Aorta (tissue), 5 donors: ENCODE measurements at places on chromosomes 12 and 14.

DNA sequence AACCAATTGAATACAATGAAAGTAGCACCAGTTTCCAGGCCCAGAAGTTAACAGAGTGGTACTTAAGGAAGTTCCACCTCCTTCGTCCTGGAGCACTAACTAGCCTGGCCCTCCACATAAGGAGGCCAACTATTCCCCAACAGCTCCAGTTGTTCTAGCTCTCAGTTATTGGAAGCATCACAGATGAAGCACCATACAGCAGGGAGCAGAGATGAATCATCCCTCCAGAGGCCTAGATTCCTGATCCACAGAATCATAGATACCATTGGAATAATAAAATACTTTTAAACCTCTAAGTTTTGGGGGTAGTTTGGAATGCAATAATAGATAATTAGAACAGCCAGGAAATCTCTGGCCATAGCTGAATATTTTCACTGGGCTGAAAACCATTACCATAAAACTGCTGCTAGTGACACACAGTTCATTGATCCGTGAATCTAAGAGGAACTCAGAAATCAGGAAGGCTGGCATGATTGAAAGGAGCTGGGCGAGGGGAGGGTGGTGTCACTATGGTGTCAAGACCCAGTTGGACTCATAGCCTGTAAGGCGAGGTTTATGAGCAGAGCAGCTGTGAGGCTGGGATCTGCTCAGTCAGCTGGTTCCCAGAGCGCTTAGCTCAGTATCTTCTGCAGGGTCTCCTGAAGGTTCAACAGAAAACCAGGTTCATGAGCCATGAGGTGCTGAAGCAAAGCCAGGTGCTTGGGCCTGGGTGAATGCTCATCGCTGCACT is 371.4 kb upstream of the TMTC1 start:
- no peak for DNase-seq

DNA sequence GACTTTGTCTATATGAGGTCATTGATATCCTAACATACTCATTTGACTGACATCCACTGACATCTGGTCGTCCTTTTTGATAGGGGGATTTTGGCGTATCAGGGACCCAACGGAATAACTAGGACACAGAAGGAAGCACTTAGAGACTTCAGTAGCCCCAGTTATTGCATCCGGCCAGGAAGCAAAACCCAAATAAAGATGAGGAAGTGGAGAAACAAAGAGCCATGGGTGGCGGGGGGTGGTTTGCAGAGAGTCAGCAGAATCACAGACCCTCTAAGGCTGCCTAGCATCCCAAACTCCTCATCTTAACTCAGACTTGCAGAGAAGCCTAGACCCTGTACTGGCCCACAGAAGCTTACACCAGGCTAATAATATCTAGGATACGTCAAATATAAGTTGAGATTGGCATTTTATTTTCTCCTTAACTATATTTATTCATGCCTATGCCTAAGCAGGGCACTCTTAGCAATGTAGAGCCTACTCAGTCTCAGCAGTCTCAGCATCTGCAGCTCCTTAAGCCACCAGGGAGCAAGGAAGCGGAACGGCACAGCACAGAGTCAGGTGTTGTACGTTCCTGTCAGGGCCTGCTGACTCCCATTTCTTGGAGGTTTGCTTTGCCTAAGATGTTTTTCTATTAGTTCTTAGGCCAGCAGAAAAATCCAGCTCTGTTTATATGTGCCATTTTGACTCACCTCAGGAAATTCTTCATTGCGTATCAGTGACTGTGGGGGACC is 45.1 kb downstream of the KCNA1 start:
- no peak for DNase-seq

DNA sequence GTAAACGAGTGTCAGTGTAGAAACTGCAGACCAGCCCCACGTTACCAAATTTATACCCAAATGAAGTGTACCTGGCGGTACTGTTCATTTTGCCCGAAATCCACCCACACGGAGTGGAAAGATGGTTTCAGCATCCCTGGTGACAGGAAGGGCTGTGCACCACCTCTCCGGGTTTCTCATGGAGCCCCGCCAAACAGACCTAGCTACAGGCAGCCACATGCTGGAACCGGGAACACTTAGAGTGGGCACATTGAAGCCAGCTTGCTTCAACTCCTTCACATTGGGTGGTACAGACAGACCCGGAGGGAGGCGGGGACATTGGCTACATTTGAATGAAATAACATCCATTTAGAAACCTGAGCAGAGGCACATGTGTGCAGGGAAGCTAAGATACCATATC is 84.4 kb downstream of the PPP2R5C start:
- no peak for DNase-seq

DNA sequence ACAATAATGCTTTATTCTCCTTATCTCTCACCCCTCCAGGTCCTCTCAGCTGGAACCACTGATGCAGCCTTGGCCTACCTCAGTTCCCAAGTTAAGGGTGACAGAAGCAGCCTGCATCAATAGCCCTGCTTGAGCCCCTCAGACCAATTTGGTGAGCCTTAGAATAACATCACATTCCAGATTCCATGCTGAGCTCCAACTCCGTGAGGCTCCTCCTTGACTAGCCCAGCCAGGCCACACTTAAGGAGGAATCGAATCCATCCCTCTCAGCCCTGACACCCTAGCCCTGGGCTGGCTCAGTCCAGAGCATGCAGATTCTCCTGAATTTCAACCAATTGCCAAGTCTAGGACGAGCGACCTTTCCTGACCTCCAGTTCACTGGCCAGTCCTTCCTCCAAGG is 91.1 kb downstream of the ARMH4 start:
- DNase-seq: no peak

- no peak for DNase-seq
Observed at GRCh38 chr14:101625336-101626097, 64.2 kb downstream of the DIO3 start.

DNA sequence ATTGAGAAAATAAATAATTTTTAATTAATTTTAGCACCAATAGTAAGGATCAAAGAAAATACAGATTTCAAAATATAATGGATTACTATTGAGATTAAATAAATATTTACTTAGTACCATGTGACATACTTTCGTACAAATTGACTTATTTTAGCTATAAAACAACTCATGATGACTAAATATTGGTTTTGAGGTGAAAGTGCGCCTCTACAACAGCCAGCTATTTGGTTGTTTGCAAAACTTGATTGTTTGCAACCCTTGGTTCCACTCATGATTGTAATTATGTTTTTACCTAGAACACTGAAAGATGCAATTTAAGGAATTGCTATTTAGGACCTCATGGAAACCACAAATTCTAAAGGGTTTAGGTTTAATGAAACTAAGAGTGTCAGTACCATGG is 51.9 kb upstream of the PPM1H start:
- no peak for DNase-seq

DNA sequence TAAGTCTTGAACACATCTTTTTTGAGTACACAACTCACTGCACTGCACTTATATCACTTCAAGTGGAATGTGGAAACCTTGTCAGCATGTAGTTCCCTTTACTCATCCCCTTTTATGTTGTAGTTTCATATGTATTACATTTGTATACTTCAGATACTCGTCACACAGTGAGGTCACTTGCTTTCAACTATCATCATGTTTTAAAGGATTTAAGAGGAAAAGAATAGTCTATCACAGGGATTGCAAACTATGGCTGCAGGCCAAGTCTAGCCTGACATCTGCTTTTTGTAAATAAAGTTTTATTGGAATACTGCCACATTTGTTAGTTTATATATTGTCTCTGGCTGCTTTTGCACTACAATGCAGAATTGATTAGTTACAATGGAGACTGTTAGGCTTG is 24.3 kb downstream of the CNOT2 start:
- no peak for DNase-seq

DNA sequence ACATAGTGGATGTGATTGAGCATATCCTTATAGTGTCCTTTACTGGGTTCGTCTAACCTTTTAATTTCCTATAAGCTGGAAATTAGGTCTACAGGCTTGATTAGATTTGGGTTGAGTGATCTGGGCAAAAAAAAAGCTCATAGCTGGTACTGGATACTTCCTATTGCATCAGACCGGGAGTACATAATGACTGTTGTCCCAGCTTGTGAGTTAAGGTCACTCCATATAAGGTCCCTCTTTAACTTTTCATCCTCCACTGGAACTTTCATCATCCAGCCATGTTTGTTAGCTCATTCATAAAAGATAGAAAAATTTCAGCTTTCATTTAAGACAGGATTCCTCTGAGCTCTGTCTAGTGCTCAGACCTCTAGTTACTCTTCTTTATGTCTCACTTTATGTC is 80.8 kb downstream of the C14orf132 start:
- DNase-seq: no peak

DNA sequence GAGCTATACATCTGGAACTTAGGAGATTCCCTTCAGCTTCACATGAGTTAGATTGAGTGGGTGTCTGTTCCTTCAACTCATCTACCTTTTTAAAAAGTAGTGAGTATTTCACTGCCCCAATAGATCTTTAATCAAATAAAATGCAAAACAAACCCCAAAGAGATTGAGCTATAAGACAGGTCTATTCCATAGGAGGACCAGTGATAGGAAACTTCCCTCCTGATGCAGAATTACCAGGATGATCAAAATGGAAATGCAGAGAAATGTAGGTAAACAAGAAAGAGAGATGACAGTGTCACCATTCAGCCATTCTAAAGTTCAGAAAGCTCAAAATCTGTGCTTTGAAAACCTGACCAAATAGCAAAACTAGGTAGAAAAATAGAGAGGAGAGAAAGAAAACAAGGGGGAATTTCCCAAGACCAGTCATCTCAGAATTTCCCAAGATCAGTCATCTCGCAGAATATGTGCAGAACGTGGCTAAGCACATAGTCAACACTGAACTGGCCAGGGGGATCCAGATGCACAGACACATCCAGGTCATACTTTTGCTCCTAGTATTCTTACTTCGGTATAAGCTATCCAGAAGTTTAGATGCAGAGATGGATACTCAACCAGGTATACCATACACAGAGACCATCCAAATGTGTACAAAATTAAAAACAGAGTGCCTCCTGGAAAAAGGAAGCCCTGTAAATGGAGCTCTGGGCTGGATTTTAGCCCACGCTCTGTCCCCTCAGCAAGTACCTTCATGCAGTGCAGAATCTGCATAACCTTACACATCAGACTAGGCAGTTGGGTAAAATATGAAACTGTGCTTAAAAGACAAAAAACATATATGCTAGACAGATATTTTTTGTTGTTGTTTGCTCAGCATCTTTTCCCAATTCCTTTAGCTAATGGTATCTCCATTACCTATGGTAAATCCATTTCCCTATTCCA is 27.4 kb downstream of the SLC41A2 start:
- DNase-seq: no peak
